ENCODE measurements at places on chromosomes 13 and 19. TPM values are rescaled to one million over a fixed set of nuclear protein-coding genes. Genes with fewer than 3 reads are reported as not detected.

Gene SCAMP4
- 112 TPM for total RNA-seq

Gene COG6
- 26.7 TPM for total RNA-seq

Gene STARD13
- 11.2 TPM for total RNA-seq

Gene EBI3
- total RNA-seq = not detected

Gene ZNF493
- 8.6 TPM for total RNA-seq

Gene PINLYP
- 1.4 TPM for total RNA-seq

Gene ZNF433
- 4.2 TPM for total RNA-seq

Gene AKAP8L
- 45.7 TPM for total RNA-seq

Gene MUC16
- not detected for total RNA-seq

Gene OVOL3
- total RNA-seq = not detected

Gene ZNF563
- 1.8 TPM for total RNA-seq

Gene HIF3A
- total RNA-seq = 32.0 TPM

Gene CD22
- 2.2 TPM for total RNA-seq

Gene FLT3
- total RNA-seq = not detected

Gene LILRA1
- not detected for total RNA-seq

Gene CD79A
- not detected for total RNA-seq

All from cardiac ventricle fibroblast (primary cell).